Cardiac muscle cell (in vitro differentiated cells and primary cell): ENCODE measurements at places on chromosomes 6 and 20. TPM values are rescaled to one million over a fixed set of nuclear protein-coding genes. Genes with fewer than 3 reads are reported as not detected.

Gene CFB
- polyA plus RNA-seq = 1.3 TPM in 1 of 2 replicates, not detected in the other

Gene GPR6
- polyA plus RNA-seq = not detected in 2 replicates

Gene ADTRP
- not detected in 2 replicates for polyA plus RNA-seq

Gene NKX2-4
- polyA plus RNA-seq = not detected in 2 replicates

Gene CRIP3
- polyA plus RNA-seq = 3.6 and 3.8 TPM in 2 replicates

Gene ZSCAN23
- 0.90 and 4.9 TPM in 2 replicates for polyA plus RNA-seq
